ENCODE measurements at places on chromosomes 12 and 14. TPM values are rescaled to one million over a fixed set of nuclear protein-coding genes. Genes with fewer than 3 reads are reported as not detected.

The DIO2 gene
- total RNA-seq = 1.0 TPM

The MFAP5 gene
- 2.8 TPM for total RNA-seq

The KRT4 gene
- total RNA-seq = 6.8 TPM

- DNase-seq = no peak
Observed at GRCh38 chr12:129873833-129874208, 30.0 kb downstream of the TMEM132D start.

The ANKRD33 gene
- total RNA-seq = not detected

DNA sequence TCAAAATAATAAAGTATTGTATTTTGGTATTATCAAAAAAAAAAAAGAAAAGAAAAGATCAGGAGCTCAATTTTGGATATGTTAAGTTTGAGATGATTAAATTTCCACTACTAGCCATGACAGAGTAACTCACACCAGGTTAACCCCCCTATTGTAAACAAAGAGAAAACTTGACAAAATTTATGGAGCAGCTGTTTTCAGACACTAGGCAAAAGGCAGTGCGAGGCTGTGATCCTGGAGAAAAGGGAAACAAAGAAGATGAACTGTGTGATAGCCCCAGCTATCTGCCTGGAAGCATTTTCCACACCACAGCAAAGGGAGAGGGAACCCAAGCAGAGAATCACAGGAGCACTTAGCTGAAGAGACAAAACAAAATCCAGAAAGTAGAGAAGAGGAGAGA is 145.0 kb downstream of the KIF21A start:
- DNase-seq = no peak

DNA sequence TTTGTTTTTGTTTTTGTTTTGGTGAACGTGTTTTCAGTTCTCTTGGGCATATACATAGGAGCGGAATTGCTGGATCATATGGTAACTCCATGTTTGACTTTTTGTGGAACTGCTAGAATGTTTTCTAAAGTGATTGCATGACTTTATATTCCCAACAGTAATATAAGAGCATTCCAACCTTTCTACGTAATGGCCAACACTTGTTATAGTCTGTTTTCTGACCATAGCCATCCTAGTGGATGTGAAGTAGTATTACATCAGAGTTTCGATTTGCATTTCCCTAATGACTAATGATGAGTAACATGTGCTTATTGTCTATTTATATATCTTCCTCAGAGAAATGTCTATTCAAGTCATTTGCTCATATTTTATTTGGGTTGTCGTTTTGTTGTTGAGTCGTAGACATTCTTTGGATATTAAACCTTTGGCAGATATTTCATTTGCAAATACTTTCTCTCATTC is 268.7 kb downstream of the AEBP2 start:
- DNase-seq = no peak

The GZMB gene
- 8.1 TPM for total RNA-seq

- no peak for DNase-seq
Observed at GRCh38 chr12:92007787-92008186, 137.9 kb downstream of the BTG1 start.

- no peak for DNase-seq
Observed at GRCh38 chr12:51832354-51833107, 16.0 kb downstream of the FIGNL2 start.

DNA sequence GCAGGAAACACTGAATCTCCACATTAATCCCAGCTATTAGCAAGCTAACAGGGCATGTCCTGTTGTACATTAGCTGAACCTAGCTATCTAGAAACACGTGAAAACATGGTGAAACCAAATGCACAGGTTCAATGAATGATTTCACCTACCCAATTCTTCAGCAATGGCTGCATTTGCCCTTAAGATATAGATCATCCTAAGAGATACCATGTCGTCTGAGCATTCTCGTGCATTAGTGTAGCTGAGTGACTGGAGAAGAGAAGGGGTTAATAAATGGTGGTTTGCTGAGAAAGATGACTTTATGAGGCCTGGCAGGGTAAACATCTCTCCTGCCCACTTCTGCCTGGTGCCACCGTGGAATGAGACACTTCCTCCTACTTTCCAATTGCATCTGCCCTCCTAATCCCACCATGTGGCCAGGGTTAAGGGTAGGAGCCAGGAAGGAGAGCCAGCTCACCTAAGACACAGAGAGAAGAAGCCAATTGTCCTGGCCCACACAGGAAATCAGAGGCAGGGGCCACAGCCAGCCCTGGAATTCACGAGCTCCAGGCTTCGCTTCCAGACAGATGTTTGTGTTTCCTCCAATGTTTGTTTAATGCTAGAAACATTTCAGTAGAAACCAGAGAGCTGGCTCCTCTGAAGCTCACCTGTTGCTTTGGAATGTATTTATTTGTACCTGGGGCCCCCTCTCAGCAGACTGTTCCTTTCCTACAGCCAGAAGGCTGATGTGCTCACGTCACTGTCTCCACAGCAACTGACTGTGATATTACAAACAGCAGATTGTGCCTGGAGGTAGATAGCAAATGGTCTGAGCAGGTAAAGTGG is 126.0 kb upstream of the PARP11 start:
- no peak for DNase-seq

DNA sequence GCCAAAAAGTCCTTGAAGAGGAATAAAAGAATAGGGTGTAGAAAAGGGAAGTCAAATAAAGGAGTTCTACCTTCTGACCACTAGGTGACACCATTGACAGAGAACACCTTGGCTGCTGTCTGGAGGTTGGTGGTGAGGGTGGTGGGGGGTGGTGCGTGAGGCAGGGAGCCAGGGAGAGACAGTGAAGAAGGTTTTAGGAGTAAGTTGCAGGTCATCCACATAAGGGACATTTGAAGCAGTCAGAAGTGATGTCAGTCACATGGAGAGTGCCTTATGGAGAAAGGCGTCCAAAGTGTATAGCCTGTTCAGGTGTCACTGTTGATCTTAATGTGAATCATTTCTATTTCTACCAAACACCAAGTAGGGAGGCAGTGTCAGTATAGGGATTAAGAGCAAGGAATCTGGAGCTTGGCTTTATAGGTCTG is 279.3 kb upstream of the DDHD1 start:
- no peak for DNase-seq

DNA sequence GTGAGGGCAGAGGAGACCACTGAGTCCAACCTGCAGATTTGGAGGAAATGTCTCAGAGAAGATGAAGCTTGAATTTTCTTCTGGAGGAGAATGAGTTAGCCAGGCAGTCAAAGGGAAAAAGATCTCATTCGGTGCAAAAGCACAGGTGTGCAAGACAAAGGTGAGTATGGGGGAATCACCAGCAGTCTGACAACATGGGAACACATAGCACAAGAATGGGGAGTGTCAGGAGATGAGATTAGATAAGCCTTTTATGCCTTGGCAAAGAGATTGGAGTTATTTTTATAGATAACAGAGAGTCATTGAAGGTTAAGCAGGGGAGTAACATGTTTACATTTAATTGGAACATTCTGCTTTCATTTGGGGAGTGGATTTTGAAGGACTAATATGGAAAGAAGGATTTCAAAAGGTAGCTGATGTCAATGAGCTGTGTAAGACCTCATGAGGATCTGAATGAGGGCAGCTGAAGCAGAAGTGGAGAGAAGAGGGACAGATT is 171.3 kb upstream of the NTF3 start:
- DNase-seq = no peak

The CABP1 gene
- 0.23 TPM for total RNA-seq

DNA sequence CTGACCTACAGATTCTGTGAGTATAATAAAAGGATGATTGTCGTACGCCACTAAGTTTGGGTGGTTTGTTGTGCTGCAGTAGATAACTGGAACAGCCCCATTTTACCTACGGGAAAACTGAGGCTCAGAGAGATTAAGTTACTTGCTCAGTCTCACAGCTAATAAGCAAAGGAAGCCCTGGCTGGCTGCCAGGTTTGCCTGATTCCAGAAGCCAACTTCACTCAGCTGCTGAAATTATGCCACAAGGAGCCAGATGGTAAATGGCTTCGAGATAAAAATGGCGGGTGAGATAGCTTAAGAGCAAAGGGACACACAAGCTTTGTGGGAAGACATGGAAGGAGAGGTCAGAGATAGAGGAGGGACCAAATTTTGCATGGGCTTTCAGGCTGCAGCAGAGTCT is 191.5 kb upstream of the NOS1 start:
- DNase-seq = no peak

The BEGAIN gene
- total RNA-seq = 1.5 TPM

The RGS6 gene
- 2.6 TPM for total RNA-seq

- no peak for DNase-seq
Observed at GRCh38 chr12:3164454-3165077, 87.4 kb downstream of the TSPAN9 start.

DNA sequence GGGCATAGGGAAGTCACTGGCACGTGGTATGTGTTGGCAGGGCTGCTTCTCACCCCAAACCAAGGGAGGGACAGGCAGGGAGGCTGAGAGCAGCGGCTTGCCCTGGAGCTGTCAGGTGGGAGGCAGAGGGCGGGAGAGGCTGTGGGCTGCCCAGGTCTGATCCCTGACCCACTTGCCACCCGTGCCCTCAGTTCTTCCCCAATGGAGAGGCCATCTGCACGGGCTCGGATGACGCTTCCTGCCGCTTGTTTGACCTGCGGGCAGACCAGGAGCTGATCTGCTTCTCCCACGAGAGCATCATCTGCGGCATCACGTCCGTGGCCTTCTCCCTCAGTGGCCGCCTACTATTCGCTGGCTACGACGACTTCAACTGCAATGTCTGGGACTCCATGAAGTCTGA is 4.7 kb downstream of the GNB3 start:
- no peak for DNase-seq

DNA sequence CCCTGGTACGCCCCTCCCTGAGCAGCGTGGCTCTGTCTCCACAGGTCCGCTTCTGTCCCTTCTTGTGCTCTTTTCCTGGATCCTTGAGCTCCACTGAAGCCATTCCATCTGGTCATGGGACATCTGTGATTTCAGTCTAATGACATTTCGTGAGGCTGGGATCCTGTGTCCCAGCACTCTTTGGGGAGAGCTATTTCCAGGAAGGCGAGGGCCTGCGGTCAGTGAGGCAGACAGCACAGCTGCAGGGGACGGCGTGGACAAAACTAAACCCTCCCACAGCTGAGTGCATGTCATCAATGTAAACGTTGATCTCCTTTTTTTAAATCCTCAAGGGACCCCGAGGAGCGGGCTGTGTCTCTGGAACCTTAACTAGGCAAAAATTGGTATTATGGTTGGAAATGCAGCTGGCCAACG is 127.7 kb downstream of the DACT1 start:
- no peak for DNase-seq

DNA sequence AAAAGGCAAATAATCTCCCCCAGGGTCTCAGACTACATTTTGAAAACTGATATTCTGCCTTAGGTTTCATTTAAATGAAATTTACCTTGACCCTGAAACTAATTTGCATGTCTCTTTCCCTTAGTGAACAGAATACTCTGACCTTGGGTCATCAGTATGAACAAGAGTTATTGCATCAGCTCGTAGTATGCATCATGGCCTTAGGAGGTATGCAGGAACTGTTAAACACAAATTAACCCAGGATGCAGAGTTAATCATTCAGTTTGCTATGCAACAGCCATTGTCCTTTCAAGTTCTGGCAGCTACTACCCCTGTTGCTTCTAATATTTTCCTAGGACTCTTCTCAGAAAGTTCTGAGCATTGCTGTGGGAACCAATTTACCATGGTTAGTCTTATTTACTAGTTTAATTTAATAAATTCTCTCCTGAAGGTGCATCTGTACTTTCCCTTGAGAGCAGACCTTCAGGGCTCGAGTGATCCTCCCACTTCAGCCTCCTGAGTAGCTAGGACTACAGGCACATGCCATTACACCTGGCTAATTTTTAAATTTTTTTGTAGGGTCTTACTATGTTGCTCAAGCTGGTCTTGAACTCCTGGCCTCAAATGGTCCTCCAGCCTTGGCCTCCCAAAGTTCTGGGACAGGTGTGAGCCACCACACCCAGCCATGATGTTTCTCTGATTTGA is 126.7 kb downstream of the TTC6 start:
- no peak for DNase-seq

DNA sequence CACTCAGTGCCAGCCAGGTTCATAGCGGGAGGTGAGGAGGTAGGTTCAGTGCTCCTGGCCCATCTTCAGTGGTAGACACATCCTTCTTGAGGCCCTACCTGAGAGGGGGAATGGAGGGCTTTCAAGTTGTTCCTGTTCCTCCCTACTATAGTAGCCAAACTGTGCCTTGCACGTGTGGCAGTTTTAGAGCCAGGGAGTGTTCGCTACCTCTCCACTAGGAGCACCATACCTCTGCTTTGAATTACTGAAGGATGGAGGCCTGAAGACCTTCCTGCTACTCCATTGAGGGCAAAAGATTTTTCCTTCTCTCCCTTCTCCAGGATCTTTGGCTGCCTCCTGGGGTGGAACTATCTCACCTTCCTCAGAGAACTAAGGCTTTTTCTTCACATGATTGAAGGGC is 5.9 kb upstream of the ALG10 start:
- no peak for DNase-seq

GRCh38 chr12:32402946-32403345 is 3.6 kb downstream of the FGD4 start:
- no peak for DNase-seq
